ENCODE measurements at places on chromosomes 6 and 20.

GRCh38 chr20:52824494-52825216 lies 147.5 kb upstream of the TSHZ2 start:
- no peak for DNase-seq

DNA sequence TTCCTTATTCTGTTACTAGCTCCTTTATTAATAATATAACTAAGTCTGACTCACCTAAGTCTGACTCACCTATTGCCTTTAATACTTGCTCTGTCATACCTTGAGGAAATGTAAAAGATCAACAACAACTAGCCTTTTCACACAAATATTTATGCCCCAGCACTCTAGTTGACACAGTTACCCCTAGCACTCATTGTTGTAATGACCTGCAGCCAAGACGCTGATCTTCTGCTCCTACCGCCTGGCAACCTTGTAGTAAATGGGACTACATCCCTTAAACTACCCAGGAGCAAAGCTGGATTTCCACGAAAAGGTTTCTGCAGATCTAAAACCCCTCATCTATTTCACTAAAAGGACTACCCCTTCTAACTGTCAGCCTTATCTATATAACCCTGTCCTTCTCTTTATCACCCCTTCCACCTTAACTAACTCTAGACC lies 90.0 kb downstream of the PLG start:
- DNase-seq: no peak

DNA sequence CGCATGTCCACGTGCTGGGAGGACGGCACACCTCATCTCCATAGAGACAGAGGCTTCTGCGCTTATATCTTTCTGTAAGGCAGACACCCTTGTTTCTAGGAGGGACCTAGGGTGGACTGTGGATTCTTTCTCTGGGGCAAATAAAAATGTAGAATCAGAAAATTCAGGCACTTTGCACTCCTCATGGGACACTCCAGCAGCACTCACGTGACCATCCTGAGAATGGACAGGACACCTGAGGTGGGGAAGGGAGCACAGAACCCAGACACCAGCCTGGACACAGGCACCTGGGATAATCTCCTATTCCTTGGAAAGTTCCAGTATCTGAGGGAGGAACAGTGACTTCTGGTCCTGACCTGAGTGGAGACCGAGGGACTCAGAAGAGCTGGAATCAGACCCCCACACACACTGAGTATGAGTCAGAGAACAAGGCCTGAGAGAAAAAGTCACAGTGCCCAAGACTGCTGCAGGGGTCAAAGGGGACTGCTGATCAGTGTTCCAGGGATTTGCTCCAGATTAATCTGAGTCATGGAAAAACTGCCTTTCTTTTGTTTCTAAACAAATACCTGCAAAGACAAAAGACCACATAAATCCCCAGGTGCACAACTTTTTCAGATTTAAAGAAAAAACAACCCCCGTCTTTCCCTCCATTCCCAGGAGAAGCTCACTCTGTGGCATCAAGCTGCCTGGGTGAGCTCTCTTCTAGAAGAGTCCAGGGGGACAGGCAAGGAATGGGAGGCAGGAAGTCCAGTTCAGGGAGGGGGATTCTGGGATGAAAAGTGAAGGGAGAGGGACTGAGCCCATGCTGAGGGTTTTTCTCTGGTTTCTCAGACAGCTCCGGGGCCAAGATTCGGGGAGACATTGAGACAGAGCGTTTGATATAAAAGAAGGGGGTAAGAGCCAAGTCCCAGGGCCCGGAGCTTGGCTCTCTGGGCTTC lies 35.6 kb upstream of the MICB start:
- no peak for DNase-seq

DNA sequence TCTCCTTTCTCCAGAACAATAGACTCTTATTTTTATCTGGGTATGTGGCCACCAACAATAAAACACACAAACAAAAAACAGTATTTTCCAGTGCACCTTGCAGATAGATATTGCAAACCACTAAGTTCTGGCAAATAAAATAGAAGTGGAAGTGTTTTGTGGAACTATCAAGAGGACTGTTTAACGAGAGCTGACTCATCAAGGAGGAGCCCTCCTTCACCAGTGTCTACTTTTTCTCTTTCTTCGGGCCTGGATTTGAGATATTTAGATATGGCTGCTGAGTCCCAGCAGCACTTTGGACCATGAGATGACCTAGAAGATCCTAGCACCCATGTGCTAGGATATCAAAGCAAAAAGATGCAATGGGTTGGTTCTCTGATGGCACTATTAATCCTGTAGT lies 154.7 kb downstream of the AIG1 start:
- no peak for DNase-seq

DNA sequence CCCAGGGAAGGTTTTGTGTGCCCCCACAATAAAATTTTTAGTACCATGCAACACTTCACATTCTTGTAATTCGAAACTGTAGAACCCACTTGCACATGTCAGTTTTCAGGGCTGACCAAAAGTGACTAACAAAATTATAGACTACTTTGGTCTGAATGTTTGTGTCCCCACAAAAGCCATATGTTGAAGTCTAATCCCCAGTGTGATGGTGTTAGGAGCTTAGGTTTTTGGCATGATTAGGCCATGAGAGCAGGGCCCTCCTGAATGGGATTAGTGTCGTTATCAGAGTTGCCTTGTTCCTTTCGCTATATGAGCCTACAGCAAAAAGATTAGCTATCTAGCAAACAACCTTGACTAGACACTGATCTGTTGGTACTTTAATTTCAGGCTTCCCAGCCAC lies 49.0 kb upstream of the TENT5A start:
- no peak for DNase-seq

GRCh38 chr20:61647702-61648101 lies 395.6 kb downstream of the CDH4 start:
- DNase-seq: no peak

GRCh38 chr20:6007529-6008103 lies 46.2 kb downstream of the LRRN4 start:
- DNase-seq: no peak

- DNase-seq: no peak
Observed at GRCh38 chr6:120405947-120406346, 928.3 kb downstream of the TBC1D32 start.

- DNase-seq: no peak
Observed at GRCh38 chr6:136823128-136823660, 802 bp downstream of the PEX7 start.

DNA sequence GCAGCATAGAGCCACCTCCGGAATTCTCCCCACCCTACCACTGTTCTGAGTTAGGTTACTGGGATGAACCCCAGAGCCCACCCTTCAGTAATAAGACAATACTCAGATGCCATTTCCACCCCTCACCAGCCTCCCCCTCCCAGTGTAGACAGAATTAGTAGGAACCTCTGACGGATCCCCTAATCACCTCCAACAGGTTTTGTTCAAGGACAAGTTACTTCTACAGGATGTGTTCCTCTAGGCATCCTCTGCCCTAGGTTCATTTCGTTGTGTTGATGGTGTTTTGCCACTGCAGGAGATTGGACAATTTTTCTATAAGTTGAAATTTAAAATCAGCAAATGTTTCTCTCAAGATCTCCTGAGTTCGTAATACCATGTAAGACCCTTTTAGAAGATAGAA lies 22.8 kb downstream of the PLEKHG1 start:
- no peak for DNase-seq

GRCh38 chr6:105330913-105331312 lies 72.0 kb downstream of the PREP start:
- DNase-seq: no peak

Data from fibroblast of skin of right quadriceps (primary cell).